Substantia nigra (tissue), 51 donors: ENCODE measurements at places on chromosomes 3 and 15.

DNA sequence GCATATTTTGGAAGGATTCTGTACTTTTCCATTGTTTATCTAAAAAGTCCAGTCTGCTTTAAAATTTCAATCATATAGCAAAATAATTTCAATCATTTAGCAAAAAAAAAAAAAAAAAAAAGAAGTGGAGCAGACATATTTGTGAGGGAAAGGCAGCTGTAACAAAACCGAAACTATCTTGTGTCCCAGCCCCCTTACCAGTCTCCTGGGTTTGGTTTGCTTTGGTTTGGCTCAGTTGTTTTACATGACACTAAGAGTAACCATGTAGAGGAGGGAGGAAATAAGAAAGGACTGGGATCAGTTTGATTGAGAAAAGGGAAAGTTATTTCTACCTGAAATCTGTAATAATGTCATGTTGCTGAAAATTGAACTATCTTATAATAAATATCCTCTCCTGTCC, 158.8 kb upstream of the GADL1 start:
- no peak for DNase-seq

GRCh38 chr3:119518026-119518425, 19.7 kb downstream of the TIMMDC1 start:
- no peak for DNase-seq

DNA sequence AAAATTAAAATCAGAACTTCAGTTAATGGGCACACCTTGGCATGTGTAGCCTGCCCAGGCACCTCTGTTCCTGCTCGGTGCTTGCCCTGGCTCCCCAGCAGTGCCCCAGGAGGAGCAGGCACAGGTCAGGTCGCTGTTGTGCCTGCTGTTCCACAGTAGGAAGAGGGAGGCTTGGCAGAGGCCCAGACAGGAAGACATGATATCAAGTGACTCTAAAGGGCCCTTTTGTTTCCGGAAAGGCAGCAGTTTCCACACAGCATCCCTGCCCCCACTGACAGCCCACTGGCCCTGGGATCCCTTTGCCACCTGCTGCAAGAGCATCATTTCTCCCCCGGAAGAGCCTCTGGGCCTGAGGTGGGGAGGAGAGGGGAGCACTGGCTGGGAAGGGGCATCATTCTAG, 40.5 kb upstream of the HES1 start:
- DNase-seq, result no peak

- DNase-seq, result no peak
These were observed 7.3 kb downstream of the CALML4 start for GRCh38 chr15:68197661-68198437.

- DNase-seq, result no peak
These were observed 48.4 kb downstream of the MGLL start for GRCh38 chr3:127773752-127774395.
